ENCODE measurements at places on chromosomes 11 and 22. TPM values are rescaled to one million over a fixed set of nuclear protein-coding genes. Genes with fewer than 3 reads are reported as not detected.

DNA sequence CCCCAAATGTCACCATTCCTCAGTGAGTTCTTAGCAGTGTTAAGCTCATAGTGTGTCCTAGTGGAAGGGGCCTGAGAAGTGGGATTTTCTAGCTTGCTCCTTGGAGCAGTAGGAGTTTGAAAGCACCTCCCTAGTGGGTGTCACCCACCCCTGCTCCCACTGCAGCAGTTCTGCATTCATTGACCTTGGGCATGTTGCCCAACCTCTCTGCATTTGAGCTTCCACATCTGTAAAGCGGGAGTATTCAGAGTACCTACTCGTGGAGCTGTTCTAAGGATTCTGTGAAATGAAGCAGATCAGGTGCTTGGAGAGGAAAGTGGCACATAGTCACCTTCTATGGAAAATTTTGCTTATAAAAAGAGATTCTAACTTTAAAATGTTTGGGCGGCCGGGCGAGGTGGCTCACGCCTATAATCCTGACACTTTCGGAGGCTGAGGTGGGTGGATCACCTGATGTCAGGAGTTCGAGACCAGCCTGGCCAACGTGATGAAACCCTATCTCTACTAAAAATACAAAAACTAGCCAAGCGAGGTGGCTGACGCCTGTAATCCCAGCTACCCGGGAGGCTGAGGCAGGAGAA, 16.9 kb downstream of the LMO2 start:
- DNase-seq: no peak

GRCh38 chr11:127492029-127492428, 491.5 kb upstream of the KIRREL3 start:
- DNase-seq: no peak

CNGA4 gene
- polyA plus RNA-seq: 0.30 TPM

GRCh38 chr11:92955860-92956259, 13.6 kb upstream of the MTNR1B start:
- DNase-seq: no peak

- DNase-seq: peak; percentile 11
Measured at GRCh38 chr11:133104009-133104744, 428.1 kb downstream of the OPCML start.

DNA sequence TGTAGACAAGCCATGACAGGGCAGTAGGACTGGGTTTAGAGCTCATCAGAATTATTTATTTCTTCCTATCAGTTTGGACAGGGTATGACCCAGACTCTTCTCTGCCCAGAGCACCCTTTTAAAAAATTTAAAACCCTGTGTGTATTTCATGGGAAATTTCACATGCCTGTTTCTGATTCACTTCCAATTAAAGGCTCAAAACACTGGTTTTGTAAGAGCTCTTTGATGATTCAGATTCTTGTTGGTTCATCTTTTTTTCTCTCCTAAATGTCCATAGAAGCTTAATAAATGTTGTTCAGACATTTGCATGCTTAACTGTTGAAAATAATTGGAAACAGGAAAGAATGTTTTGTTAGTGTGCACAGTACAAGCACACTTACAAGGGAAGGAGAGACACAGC, 13.8 kb downstream of the FLI1 start:
- no peak for DNase-seq

DNA sequence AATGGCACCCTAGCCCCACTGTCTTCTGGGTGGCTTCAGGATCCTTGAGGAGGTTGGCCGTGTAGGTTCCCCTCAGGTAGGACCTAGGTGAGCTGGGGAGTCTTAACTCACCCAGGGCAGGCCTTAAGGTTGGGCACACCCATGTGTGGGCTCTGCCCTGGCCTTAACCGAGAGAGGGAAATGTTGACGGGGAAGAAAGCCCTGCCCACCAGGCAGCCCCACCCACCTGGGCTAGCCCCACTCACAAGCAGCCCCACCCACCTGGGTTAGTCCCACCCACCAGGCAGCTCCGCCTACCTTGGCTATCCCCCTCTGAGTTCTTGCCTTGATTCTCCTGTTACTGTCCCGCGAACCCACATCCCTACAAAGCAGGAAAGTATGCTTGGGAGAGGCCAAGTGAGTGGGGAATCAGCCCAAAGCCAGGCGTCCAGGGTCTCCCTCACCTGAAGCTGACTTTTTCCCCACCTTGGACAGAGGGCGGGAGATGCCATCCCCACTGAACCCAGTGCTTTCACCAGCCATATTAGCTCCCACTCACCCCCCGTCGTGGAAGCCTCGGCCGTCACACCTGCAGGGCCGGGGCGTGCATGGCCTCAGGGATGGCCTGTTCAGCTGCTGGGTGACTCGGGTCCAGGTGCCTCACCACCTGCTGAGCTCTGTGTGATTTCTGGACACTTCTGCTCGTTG, at the start of gene MYEOV:
MYEOV (plus strand) TSS at position 337 of the 687 bp plus-strand sequence. CDS start 1,200 bp downstream, outside the sequence.
- no peak for DNase-seq

MS4A3 gene
- 1.0 TPM for polyA plus RNA-seq

DNA sequence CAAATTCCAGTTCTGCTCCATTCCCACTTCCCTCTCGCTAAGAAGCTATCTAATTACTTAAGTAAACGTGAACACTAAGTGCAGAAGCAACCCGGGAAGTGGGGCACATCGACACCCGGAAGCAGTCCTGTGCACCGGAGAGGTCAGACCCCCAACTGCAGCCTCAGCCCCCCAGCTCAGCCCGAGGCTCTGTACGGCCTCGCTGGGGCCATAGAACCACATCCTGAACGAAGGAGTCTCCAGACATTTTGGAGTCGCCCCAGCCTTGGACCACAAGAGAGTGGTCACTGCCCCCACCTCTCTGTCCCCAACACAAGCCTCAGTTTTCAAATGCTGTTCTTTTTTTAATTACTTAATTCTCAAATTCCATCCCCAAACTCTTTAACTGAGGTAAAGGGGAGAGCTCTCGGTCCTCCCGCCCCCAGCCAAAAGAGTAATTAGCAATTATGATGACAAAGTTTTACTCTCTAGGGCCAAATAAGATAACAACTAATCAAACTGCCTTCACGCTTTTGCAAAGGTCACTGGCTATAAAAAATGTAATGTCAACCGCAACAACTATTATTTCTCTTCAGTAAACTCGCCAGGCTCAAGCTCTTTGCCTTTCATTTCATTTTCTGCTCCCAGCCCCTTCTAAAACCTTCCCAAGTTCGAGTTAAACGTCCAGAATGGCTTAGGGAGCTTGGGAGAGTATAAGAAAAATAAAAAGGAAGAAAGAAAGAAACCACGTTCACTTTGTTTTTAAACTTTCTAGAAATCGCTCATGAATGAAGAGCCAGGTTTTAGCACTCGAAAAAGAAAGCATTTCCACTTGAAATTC, 2.2 kb downstream of the PAX6 start:
- DNase-seq: no peak

- peak; percentile 15 for DNase-seq
Measured at GRCh38 chr11:30635401-30635989, 49.3 kb upstream of the MPPED2 start.

GSTT4 gene
- polyA plus RNA-seq: not detected

MS4A12 gene
- polyA plus RNA-seq: not detected

NEFH gene
- 8.6 TPM for polyA plus RNA-seq

OR8G5 gene
- not detected for polyA plus RNA-seq

SCGB1D2 gene
- polyA plus RNA-seq: 2.3 TPM

ARL2 gene
- polyA plus RNA-seq: 49.0 TPM

SCGB1A1 gene
- not detected for polyA plus RNA-seq

UPK2 gene
- polyA plus RNA-seq: 3.5 TPM

- no peak for DNase-seq
Measured at GRCh38 chr11:75652936-75653335, 15.9 kb downstream of the MAP6 start.

PYGM gene
- 2.1 TPM for polyA plus RNA-seq

DNA sequence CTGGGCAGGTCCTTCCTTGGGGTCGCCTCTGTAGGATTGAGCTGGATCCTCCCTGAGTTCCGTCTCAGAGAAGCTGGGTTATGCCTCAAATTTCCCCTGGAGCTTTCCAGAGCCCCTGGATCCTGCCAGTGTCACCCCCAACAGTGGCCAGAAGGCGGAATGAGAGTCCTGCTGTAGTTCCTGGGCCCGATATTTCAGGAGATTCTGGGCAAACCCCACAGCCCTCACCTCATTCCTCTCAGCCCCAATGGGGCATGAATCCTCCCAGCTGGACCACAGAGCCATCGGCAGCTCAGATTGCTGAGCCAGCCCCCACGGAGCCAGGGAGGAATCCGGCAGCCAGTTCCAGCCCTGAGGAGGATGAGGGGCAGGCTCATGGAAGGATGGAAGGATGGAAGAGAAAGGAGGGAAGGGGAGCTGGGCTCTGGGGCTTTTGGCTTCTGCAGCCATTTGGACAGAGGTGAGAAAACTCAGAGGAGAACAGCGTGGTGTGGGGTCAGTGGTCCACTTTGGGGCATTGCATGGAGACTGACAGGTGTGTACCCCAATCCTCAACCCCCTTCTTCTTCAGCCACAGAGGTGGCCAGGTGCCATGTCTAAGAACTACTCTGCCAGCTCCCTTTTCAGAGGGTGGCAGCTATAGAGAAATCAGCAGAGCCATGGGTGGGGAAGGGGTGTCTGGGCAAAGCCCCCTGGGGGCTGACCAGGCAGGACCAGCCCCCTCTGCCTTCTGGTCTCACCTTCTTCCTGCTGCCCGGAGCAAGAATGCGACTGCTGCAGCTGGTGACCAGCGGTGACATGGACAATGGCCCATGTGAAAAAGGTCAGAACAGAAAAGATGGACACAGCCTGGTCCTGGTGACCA, 867.6 kb downstream of the TBC1D22A start:
- no peak for DNase-seq

RCOR2 gene
- 11.0 TPM for polyA plus RNA-seq

- no peak for DNase-seq
Measured at GRCh38 chr22:43432883-43433415, 21.1 kb downstream of the MPPED1 start.

- DNase-seq: no peak
Measured at GRCh38 chr11:82859750-82860149, 40.5 kb downstream of the PRCP start.

DNA sequence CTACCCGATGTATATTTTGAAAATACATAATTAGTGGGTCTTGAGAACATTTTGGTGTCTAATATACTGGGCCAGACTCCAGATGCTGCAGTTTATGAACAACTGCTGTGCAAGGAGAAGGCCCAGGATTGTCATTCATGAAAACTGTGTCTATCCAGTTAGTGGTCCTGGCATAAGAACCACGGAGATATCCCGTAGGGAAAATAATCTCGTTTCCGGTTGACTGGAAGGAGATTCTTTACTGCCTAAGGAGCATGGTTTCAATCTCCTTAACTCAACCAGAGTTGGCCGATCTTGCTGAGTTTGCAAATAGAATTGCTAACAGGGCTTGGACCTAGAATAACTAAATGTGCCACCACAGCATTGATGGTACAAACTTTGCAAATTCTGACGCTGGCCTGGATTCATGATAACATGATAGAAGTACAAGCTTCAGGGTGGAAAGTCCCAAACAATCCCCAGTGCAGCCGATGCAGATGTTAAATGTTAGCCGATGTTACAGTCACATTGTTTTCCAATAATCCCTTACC, 4.6 kb upstream of the RTCB start:
- DNase-seq: no peak

DNA sequence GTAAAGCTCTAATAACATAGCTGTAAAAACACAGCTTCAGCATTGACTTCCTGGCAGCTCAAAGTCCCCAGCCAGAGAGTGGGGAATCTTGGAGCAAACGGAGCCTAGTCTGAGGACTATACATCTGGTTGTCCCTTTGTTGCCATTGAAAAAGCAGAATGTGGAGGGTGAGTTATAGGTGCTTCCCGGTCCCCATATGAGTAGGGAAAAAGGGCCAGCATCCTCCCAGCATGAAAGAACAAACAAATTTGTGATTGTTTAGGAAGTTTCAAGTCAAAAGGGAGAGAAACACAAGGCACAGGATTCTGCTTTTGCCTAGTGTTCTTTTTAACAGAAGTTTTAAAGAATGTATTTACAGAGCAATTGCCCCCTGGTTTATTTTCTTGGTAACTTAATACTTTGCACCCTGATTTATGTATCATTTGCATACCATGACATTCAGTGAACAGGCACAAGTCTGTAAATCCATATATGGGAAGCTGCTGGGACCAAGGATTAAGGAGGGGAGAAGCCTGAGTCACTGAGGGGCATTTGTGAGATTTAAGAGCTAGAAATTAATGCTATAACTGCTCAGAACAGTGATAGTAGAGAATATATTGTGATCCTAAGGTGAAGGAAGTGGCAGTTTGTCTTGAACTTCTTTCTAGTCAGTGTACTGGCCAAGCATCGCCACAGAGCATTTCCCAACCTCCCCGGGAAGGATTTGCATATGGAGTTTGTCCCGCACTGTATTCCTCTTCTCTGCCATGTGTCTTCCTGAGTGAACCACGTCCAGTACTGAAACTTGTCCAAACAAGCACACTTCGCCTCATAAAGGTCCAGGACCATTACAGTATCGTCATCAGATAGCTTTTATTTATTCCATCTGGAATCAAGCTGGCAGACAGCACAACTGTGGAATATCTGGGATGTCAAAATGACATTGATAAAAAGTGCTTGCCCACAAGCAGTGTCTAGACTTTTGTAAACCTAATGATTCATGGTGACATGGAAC, 103.0 kb downstream of the DBX1 start:
- no peak for DNase-seq

SLC22A9 gene
- not detected for polyA plus RNA-seq

DNA sequence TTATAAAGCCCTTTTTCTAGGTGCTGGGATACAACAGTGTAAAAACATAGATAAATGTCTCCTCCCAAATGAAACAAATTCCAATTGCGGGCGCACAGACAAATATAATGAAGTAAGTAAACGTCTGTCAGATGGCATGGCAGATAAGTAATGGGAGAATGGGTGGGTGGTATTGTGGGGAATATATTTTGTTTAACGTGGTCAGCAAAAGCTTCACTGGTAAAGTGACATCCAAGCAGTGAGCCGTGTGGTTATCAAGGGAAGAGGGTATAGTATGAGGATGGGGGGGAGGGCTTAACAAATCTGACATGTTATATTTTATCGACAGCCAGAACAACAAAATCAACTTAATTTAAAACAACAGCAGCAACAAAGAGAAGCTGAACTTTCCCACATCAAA, 1.2 kb downstream of the SVIP start:
- no peak for DNase-seq

- DNase-seq: no peak
Measured at GRCh38 chr11:31355131-31355530, 14.4 kb downstream of the DCDC1 start.

- DNase-seq: no peak
Measured at GRCh38 chr22:27881421-27881820, 37.6 kb downstream of the PITPNB start.

CD248 gene
- 56.2 TPM for polyA plus RNA-seq

DNA sequence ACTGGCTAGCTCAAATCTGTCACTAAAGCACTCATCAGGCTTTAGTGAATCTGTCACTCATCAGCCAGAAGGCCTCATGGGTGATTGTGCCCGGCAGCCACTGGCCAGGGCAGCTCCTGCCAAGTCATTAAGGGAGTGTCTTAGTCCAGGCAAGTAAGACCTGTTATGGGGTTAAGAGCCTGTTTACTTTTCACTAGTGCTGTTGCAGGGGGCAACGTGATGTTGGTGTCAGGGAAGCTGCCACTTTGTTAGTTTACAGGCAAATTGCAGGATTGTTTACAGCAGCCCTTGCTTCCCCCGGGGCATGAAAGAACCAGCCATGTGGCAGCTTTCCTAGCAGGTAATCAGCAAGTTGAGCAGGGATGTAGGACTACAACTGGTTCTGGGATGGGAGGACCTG, 155.6 kb upstream of the NCAM1 start:
- DNase-seq: no peak

- DNase-seq: no peak
Measured at GRCh38 chr11:101474666-101475065, 109.1 kb downstream of the TRPC6 start.
